ENCODE measurements at places on chromosomes 3 and 15.
A peak's percentile ranks its signal among the peaks of the same experiment; 100 is the strongest.

GRCh38 chr15:99911816-99912215 is 178.6 kb upstream of the LYSMD4 start:
- H3K36me3 ChIP-seq: no peaks in the 10 kb centered on the region
- no peak for DNase-seq
- no peaks in the 10 kb centered on the region for H3K27me3 ChIP-seq
- no peak overlapping the region for H3K4me3 ChIP-seq

- H3K4me1 ChIP-seq: no peaks in the 10 kb centered on the region
- no peak overlapping the region for H3K4me3 ChIP-seq
- no peaks in the 10 kb centered on the region for H3K27me3 ChIP-seq
- H3K36me3 ChIP-seq: no peaks in the 10 kb centered on the region
- no peak for DNase-seq
Observed at GRCh38 chr3:116492379-116492778, 47.1 kb upstream of the LSAMP start.

- no peaks in the 10 kb centered on the region for H3K27me3 ChIP-seq
- no peak for DNase-seq
- no peak overlapping the region for H3K4me3 ChIP-seq
- H3K27ac ChIP-seq: no peak overlapping the region
- no peaks in the 10 kb centered on the region for H3K36me3 ChIP-seq
Observed at GRCh38 chr3:119388577-119388976, 74.8 kb downstream of the TMEM39A start.

GRCh38 chr3:120435621-120436020 is 15.2 kb downstream of the FSTL1 start:
- DNase-seq: no peak
- no peaks in the 10 kb centered on the region for H3K36me3 ChIP-seq
- peak overlapping the region; percentile 6 for H3K27ac ChIP-seq
- H3K4me1 ChIP-seq: no peaks in the 10 kb centered on the region
- no peaks in the 10 kb centered on the region for H3K27me3 ChIP-seq

DNA sequence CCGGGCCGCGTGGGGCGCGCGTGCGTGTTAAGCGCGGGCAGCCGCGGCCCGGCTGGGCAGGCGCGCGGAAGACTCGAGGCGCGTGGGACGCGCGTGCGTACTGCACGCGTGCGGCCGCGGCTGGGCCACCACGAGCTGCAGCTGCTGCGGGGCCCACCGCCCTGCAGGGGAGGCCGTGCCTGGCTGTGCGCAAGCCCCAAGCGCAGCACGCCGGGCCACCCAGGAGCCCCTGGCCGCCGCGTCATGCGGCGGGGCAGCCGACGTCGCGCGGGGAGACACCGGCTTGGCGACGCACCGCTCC is 590 bp upstream of the TRIM71 start:
- H3K27me3 ChIP-seq: peaks cover 71% of the 10 kb centered on the region
- H3K4me1 ChIP-seq: peaks cover 5% of the 10 kb centered on the region
- H3K27ac ChIP-seq: no peak overlapping the region
- no peaks in the 10 kb centered on the region for H3K36me3 ChIP-seq
- peak overlapping the region; percentile 48 for H3K4me3 ChIP-seq
- DNase-seq: no peak

- no peak overlapping the region for H3K4me3 ChIP-seq
- no peak for DNase-seq
- no peaks in the 10 kb centered on the region for H3K36me3 ChIP-seq
Observed at GRCh38 chr3:48951764-48952163, 33.1 kb downstream of the ARIH2 start.

DNA sequence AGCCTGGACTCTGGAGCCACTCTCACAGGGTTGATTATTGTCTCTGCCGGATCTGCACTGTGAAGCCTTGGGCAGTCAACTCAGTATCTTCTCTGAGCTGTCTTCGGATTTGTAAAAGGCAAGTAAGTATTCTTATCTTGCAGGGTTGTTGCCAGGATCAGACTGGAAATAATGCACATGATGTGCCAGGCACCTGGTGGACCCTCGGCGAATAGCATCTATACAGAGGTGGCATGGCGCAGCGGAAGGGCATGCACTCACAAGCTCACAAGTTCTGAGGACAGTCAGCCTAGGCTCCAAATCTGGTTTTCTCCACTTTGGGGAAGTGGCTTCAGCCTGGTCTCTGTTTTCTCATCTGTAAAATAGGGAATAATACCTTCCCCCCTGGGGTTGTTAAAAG is 113.9 kb downstream of the SRGAP3 start:
- H3K27ac ChIP-seq: no peak overlapping the region
- H3K27me3 ChIP-seq: no peaks in the 10 kb centered on the region
- H3K36me3 ChIP-seq: no peaks in the 10 kb centered on the region
- no peaks in the 10 kb centered on the region for H3K4me1 ChIP-seq

DNA sequence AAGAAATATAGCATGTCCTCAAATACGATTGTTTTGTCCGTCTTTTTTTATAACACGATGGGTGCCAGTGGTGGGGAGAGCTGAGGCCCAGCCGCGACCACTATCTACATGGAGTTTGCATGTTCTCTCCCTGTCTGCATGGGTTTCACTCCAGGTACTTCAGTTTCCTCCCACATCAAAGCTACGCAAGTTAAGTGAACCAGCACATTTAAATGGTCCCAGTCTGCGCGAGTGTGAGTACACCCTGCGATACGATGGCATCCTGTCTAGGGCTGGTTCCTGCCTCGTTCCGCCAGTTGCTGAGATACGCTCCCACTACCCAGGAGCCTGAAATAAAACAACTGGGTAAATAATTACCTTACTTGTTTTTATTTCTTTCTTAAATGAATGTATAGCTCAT is 40.6 kb downstream of the ATP13A3 start:
- H3K27me3 ChIP-seq: no peaks in the 10 kb centered on the region
- no peak overlapping the region for H3K4me3 ChIP-seq
- H3K27ac ChIP-seq: no peak overlapping the region
- peaks cover 15% of the 10 kb centered on the region for H3K36me3 ChIP-seq
- DNase-seq: no peak

DNA sequence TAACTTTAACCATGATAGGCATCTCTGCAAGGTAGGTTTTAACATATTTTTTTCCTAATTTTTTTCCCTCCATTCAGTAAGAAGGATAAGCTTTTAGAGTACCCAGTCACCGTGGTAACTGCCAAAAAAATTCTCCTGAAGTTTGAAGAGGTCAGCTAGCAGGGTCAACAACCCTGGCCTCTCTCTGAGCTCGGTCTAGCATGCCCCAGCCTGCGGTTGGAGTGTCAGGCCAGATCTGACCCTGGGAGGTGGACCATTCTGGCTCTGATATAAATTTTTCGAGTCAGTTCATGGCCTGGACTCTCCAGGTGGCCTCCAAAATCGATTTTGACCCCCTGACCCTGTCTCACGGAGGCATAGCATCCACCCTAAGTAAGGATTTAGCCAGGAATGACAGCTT is 29.7 kb downstream of the SOX2 start:
- no peak overlapping the region for H3K27ac ChIP-seq
- H3K4me3 ChIP-seq: no peak overlapping the region
- no peaks in the 10 kb centered on the region for H3K36me3 ChIP-seq
- no peak for DNase-seq

DNA sequence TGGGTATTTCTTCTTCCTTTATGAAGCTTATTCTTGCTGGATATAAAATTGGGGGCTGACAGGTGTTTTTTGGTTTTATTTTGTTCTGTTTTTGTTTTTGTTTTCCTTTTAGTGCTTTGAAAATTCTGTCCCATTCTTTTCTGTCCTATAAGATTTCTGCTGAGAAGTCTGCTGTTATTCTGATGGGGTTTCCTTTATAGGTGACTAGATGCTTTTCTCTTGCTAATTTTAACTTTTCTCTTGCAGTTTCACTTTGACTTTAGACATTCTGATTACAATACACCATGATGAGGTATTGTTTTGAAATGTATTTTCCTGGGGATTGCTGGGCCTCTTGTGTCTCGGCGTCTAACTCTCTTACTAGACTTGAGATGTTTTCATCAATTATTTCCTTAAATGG is 22.8 kb downstream of the TTC14 start:
- DNase-seq: no peak
- H3K4me3 ChIP-seq: no peak overlapping the region
- no peaks in the 10 kb centered on the region for H3K4me1 ChIP-seq
- no peaks in the 10 kb centered on the region for H3K36me3 ChIP-seq
- H3K27ac ChIP-seq: no peak overlapping the region

DNA sequence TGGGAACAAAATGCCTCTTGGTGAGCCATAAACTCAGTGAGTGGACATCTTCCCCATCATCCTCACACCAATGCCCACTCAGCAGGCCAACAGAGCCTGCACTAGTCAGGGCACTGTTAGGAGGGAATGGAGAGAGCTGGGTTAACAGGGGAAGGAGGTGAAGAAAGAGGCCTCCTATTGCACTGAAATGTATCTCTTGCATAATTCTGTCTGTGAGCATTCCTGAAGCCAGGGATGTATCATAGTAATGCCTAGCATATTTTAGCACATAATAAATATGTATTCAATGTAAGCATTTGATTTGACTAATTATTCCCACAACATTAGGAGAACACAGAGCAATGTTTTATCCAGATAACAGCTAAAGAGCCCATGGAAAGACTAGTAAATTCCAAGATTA is 81.2 kb downstream of the ANO10 start:
- no peaks in the 10 kb centered on the region for H3K36me3 ChIP-seq
- H3K27ac ChIP-seq: no peak overlapping the region
- no peak for DNase-seq
- H3K4me3 ChIP-seq: no peak overlapping the region
- H3K4me1 ChIP-seq: no peaks in the 10 kb centered on the region

- H3K27ac ChIP-seq: no peak overlapping the region
- H3K4me3 ChIP-seq: no peak overlapping the region
- no peaks in the 10 kb centered on the region for H3K36me3 ChIP-seq
- no peak for DNase-seq
- no peaks in the 10 kb centered on the region for H3K4me1 ChIP-seq
Observed at GRCh38 chr3:35921718-35922117, 282.4 kb downstream of the ARPP21 start.

DNA sequence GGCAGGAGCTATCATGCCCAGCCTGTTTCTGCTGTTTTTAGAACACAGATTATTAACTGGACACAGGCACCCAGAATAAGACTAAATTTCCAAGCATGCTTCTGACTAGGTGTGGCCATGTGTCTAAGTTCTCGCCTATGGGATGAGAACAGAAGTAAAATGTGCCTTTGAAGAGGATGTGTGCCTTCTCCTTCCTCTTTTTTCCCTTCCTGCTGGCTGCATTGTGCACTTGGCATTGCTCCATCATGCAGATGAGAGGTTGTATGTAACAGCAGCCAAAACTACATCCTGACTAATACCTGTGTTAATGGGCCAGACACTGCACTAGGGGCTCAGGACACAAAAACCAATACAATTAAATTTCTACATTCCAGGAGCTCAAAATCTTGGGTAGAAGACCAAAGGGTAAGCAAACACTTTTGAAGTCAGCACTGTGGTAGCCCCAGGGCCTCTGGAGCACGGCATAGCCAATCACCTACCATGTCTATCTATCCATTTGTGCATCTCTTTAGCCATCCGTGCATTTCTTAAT is 40.9 kb upstream of the RNU6-1 start:
- H3K4me1 ChIP-seq: no peaks in the 10 kb centered on the region
- DNase-seq: peak; percentile 48
- no peaks in the 10 kb centered on the region for H3K36me3 ChIP-seq
- H3K4me3 ChIP-seq: no peak overlapping the region

DNA sequence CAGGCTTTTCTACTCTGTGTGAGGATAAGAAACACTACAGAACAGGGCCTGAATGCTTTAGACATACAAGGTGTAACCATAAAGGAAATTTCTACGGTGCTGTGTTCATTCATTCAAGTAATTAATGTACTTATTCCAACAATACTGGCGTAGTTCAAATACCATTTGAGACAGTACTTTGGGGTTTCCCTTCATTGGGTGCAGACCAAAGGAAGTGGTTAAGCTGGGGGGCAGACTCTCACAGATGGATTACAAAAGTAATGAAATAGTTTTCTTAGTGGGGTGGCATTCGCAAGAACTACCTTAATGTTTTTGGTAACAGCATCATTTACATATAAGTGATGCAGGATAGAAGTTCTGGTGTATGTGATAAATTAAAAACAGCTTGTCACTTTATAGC is 65.9 kb downstream of the BTD start:
- H3K36me3 ChIP-seq: no peaks in the 10 kb centered on the region
- no peak overlapping the region for H3K4me3 ChIP-seq
- H3K27ac ChIP-seq: no peak overlapping the region
- no peak for DNase-seq
- H3K4me1 ChIP-seq: no peaks in the 10 kb centered on the region

- no peaks in the 10 kb centered on the region for H3K4me1 ChIP-seq
- no peaks in the 10 kb centered on the region for H3K27me3 ChIP-seq
- no peaks in the 10 kb centered on the region for H3K36me3 ChIP-seq
- DNase-seq: no peak
Observed at GRCh38 chr15:28948036-28948435, 62.3 kb downstream of the APBA2 start.

GRCh38 chr3:60617188-60617587 is 634.1 kb downstream of the FHIT start:
- H3K27me3 ChIP-seq: no peaks in the 10 kb centered on the region
- H3K27ac ChIP-seq: no peak overlapping the region
- DNase-seq: no peak
- no peaks in the 10 kb centered on the region for H3K36me3 ChIP-seq
- H3K4me3 ChIP-seq: no peak overlapping the region
- no peaks in the 10 kb centered on the region for H3K4me1 ChIP-seq

- H3K4me3 ChIP-seq: no peak overlapping the region
- H3K27ac ChIP-seq: no peak overlapping the region
- no peak for DNase-seq
- H3K4me1 ChIP-seq: no peaks in the 10 kb centered on the region
- no peaks in the 10 kb centered on the region for H3K27me3 ChIP-seq
Observed at GRCh38 chr15:36156879-36157427, 422.5 kb upstream of the CDIN1 start.
